ENCODE measurements at places on chromosomes 16 and 17.

DNA sequence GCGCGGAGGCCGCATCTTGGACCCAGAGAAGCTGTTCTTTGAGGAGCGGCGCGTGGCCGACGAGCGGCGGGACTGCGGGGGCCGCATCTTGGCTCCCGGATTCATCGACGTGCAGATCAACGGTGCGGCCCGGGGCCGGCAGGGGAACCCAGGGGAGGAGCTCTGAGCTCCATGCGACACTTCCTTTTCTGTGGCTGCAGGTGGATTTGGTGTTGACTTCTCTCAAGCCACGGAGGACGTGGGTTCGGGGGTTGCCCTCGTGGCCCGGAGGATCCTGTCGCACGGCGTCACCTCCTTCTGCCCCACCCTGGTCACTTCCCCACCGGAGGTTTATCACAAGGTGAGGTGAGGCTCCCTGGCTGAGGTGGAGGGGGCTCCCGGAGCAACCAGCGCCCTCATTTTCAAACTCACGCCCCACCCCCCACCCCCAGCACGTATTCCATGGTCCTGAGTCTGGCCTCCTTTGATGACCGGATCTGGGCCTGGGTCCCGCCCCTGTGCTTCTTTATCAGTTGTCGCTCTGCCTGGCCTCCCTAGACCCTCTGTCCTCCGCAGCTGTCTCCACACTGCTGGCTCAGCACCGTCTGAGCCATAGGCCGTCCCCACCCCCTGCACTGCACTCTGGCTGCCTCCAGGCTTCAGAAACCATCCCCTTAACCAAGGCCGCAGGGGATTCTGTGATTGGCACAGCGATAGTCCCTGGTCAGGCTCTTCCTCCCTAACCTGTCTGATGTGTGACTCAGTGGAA, 787 bp downstream of the AMDHD2 start:
- DNase-seq = no peak

- DNase-seq = peak; percentile 18
Measured at GRCh38 chr16:21263640-21264570, 14.2 kb downstream of the CRYM start.

- DNase-seq = no peak
Measured at GRCh38 chr17:73748508-73748907, 104.3 kb upstream of the SDK2 start.

DNA sequence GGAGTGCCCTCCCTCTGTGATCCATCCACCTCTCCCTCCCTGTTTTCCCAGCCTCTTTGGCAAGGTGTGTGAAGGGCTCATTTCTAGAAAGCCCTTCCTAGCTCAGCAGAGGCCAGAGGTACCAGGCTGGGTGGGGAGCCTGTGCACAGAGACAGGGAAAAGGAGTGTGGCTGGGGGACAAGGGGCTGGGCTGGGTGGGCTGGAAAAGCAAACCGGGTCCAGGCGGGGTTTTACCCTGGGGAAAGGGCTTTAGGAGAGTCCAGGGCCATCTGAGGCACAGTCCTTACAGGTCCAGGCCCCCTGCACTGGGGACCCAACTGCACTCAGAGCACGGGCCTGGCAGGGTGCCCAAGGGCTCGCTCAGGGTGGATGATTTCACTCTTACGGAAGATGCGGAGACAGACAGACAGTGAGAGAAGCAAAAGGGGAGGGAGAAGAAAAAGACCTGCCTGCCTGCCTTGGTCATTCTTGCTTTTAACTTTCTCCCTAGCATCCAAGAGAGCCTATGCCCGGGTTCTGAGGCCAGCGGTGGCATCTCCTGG, 7.0 kb downstream of the CRHR1 start:
- DNase-seq = no peak

DNA sequence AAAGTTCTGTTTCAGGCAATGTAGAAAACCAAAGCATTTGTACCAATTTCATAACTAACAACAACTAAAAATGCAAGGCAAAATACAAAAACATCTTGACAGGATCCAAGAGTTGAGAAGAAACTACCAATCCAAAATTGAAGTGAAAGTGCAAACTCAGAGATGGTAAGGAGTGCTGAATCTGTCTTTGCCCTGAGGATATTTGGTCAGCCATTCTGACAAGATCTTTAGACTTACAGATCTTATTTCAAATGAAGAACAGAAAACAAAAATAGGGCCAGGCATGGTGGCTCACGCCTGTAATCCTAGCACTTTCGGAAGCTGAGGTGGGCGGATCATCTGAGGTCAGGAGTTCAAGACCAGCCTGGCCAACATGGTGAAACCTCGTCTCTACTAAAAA, 412.8 kb downstream of the ZFHX3 start:
- peak; percentile 2 for DNase-seq

DNA sequence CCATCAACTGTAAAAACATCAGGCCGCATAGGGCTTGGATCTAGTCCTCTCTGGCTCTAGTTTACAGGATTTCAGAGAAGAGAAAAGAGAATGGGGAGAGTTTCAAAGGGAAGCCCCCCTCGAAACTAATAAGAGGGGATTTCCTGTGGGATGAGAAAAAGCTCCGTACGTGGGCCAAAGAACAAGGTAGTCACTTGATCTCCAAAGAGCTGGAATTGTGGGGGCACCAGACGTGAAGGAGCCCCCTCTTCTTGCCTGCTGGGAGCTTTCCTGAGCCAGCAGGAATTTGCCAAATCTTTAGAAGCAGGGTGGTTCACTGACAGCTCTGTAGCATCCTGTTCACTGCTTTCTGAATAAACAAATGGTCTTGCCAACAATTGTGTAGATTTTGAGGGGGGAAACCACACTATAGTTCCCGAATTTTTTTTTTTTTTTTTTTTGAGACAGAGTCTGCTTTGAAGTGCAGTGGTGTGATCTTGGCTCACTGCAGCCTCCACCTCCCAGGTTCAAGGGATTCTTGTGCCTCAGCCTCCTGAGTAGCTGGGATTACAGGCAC, 7.0 kb upstream of the TMIGD1 start:
- no peak for DNase-seq

GRCh38 chr16:24170407-24170806, 85.7 kb upstream of the CACNG3 start:
- no peak for DNase-seq

GRCh38 chr17:31314782-31315100, 887 bp upstream of the EVI2B start:
- DNase-seq = no peak

GRCh38 chr17:65662196-65662595, 100.7 kb upstream of the AXIN2 start:
- peak; percentile 69 for DNase-seq

GRCh38 chr17:44076716-44077594, 6.4 kb downstream of the G6PC3 start:
- no peak for DNase-seq

GRCh38 chr17:57957120-57957850, 2.1 kb upstream of the CUEDC1 start:
- DNase-seq = no peak

DNA sequence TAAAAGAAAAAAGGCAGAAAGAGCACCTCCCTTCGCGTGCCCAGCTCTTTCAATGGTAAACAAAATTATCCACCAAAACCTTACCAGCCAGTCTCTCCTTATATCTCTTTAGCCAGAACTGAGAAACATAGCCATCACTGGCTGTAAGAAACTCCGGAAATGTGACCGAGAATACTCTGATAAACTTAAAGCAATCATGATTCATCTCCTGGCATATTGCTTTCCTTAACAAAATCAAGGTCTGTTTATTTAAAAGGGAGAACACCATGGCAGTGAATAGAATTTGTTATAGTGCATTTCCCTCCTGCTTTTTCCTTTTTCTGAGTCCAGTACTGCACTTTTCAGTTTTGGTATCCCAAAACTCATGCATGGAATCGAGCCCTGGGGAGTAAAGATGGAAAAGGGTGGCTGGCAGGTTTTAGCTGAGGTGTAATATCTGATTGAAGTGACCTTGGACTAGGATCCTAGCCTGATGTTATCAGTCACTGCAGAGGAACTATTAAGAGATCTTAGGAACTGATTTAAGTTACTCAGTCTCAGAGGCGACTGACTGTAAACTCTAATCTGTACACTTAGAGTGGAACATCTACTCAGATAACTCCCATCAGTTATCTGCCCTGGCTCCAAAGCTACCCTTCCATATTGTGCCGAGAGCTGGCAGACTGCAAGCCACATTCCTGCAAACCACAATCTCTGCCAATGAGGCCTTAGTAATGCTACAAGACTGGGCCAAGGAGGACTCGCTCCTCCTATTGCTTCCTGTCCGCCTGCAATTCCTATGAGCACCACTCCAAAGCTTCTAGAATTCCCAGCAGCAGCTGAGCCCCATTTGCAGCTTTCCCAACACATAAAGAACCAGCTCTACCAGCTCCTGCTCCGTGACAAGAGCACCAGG, 7.4 kb upstream of the COX10 start:
- DNase-seq = peak; percentile 84

GRCh38 chr17:59425085-59425931, 93.9 kb downstream of the YPEL2 start:
- peak; percentile 57 for DNase-seq

DNA sequence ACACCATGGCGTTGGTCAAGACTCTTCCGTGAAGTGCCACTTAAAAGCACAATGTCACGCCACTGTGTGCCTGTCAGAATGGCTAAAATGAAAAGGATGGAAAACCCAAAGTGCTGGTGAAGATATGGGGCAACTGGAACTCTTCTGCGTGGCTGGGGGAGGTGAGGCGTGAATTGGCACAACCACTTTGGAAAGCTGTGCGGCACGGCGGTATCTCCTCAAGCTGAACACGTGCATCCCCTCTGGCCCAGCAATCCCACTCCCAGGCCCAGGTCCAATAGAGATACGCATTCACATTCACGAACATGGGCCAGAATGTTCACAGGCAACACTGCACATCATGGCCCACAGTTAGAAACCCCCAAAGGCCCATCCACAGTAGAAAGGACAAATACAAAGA, 8.9 kb downstream of the DUSP3 start:
- no peak for DNase-seq

- DNase-seq = peak; percentile 99
Measured at GRCh38 chr16:84689111-84689510, 10.7 kb upstream of the USP10 start.

- DNase-seq = no peak
Measured at GRCh38 chr17:50909765-50910605, 43.8 kb upstream of the TOB1 start.

- no peak for DNase-seq
Measured at GRCh38 chr17:47902039-47902744, 6.2 kb downstream of the SP2 start.

GRCh38 chr17:74883241-74883745, 10.1 kb downstream of the FADS6 start:
- peak; percentile 20 for DNase-seq

- DNase-seq = no peak
Measured at GRCh38 chr17:45645330-45645729, 138.8 kb upstream of the CRHR1 start.

DNA sequence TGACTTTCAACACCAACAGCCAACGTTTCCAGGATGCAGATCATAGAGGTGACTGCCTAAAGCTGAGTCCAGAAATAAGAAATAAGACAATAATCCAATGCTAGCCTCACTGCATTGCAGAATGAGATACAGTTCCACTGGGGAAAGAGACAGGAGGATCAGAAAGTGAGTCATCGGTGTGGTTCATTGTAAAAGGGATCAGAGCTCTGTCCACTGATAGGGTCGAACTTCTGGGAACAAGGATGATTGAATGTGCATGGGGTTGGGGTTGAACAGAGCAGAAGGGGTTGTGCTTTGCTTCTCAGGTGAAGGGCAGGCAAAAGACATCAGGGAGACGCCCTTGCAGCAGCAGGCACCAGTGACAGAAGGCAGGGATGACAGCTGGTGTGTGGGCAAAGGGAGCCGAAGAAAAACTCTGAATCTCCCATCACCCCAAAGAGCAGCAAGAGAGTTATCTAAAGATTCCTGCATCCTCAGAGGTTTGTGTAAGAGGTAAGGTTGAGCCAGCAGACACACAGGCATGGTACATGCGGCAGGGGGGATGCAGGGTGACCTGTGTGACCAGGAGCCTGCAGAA, 16.4 kb downstream of the CLEC10A start:
- no peak for DNase-seq

DNA sequence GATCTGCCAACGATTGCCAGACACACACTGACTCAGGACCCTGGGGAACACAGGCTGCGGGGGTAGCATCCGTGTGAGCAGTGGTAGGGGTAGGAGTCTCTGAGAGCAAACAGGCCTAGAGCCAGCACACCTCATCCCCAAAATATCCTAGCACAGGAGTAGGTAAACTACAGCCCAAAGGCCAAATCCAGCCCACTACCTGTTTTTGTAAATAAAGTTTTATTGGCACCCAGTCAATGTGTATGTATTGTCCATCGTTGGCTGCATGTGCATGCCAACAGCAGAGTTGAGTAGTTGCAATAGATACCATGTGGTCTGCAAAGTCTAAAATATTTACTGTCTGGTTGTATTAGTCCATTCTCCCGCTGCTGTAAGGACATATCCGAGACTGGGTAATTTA, 55.5 kb upstream of the GPRC5B start:
- DNase-seq = no peak

DNA sequence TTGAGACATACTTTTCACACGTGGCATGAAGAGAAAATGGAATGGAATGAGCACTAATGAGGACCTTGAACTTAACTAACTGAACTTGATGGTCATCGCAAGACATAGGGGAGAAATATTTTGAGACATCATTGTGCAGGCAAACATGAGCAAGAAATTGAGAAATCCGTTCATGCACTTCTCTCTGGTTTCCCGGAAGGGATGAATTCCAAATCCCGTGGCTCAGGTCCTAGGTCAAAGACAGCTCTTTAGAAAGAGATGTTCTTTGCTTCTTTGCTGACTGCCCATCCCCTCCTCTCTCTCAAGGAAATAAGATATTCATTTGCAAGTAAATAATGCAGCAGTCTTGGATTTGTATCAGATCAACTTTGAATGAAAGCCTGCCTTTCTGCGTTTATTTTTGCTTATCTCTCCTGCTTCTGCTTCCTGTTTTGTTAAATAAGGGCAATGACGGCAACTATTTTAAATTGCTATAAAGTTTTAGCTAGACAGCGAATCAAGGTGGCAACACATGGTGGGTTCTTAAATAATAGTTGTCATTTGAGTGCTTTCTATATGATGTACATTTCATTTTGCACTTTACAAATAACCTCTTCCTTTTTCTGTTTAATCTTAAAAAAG, 657.8 kb downstream of the MAF start:
- no peak for DNase-seq

DNA sequence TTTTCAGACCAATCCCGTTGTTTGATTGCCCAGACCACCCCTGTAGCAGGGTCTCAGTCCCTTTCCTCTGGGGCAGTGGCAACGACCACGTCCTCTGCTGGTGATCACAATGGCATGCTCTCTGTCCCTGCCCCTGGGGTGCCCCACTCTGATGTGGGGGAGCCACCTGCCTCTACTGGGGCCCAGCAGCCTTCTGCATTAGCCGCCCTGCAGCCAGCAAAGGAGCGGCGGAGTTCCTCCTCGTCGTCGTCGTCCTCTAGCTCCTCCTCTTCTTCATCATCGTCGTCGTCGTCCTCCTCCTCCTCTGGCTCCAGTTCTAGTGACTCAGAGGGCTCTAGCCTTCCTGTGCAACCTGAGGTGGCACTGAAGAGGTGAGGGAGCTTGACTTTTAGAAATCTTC, 9.2 kb downstream of the ELOB start:
- DNase-seq = no peak

- no peak for DNase-seq
Measured at GRCh38 chr17:2042390-2042847, 597 bp downstream of the OVCA2 start.

GRCh38 chr16:75089486-75090202, 26.9 kb downstream of the LDHD start:
- no peak for DNase-seq

- DNase-seq = no peak
Measured at GRCh38 chr16:35575432-35575821, 2116.0 kb downstream of the TP53TG3F start.
